Thyroid gland (tissue), 4 donors: ENCODE measurements at places on chromosomes 4 and X.

GRCh38 chrX:147738265-147738664, 173.5 kb upstream of the FMR1 start:
- no peaks in the 10 kb centered on the region for H3K4me1 ChIP-seq
- DNase-seq, result no peak
- no peaks in the 10 kb centered on the region for H3K27me3 ChIP-seq
- H3K36me3 ChIP-seq, result no peaks in the 10 kb centered on the region
- H3K27ac ChIP-seq, result no peak overlapping the region
- H3K4me3 ChIP-seq, result no peak overlapping the region

DNA sequence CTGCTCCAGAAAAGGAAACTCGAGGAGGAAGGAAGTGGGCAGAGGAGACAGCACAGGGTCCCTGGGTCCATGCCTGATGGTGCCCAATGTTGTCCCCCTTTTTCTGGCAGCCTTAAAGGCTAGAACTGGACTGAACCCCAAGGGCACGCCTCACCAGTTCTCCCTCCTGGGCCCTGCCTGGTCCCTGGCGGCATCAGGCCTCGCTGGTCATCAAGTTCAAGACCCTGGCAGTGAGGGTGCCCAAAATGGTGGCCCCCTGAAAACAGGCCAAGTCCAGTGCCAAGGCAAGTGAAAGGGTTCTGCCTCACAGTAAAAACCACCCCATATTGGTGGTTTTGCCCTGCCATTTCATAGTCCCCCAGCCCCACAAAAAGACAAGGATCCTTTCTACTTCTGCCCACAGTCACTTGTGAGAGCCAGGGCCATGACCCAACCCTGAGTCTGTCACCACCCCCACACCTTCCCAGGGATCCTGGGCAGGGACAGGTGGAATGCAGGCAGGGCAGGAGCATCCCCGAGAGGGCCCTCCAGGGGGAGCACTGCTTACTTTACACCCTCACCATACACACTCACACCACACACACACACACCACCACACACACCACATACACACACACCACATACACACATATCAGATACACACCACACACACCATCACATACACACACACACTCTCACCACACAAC, 107.6 kb downstream of the DCTD start:
- H3K4me1 ChIP-seq, result peaks cover 7% of the 10 kb centered on the region
- no peak for DNase-seq
- H3K4me3 ChIP-seq, result no peak overlapping the region
- H3K27ac ChIP-seq, result no peak overlapping the region
- H3K27me3 ChIP-seq, result no peaks in the 10 kb centered on the region

DNA sequence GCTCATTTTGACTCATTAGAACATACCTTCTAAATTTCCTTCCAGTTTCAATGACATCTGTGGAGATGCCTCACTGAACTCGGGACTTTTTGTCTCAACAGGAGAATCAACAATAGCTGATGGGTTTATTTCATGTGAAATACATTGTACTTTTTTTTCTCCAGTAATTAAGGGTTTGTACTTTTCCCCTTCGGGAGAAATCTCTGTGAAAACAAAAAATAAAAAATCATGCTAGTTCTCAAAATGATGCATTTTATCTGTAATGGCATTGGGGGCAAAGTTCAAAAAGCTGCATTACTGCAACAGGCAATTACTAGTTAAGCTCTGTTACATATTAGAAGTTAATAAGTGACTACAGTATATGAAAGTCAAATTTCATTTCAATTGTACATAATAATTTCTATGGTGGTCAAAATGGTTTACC, 167.3 kb upstream of the SH3RF1 start:
- H3K36me3 ChIP-seq, result no peaks in the 10 kb centered on the region
- H3K4me1 ChIP-seq, result peaks cover 19% of the 10 kb centered on the region
- no peak overlapping the region for H3K4me3 ChIP-seq

GRCh38 chr4:1795299-1796195, 2.5 kb downstream of the FGFR3 start:
- peaks cover 22% of the 10 kb centered on the region for H3K4me1 ChIP-seq
- no peak overlapping the region for H3K27ac ChIP-seq
- DNase-seq, result no peak
- peak overlapping the region; percentile 47 for H3K4me3 ChIP-seq

- no peaks in the 10 kb centered on the region for H3K27me3 ChIP-seq
- no peak overlapping the region for H3K27ac ChIP-seq
- no peaks in the 10 kb centered on the region for H3K36me3 ChIP-seq
- H3K4me3 ChIP-seq, result no peak overlapping the region
- no peaks in the 10 kb centered on the region for H3K4me1 ChIP-seq
Measured at GRCh38 chrX:13323241-13323640, 3.4 kb upstream of the ATXN3L start.

- no peak for DNase-seq
- H3K27ac ChIP-seq, result no peak overlapping the region
- H3K27me3 ChIP-seq, result no peaks in the 10 kb centered on the region
- H3K4me1 ChIP-seq, result no peaks in the 10 kb centered on the region
- H3K4me3 ChIP-seq, result no peak overlapping the region
- peaks cover 74% of the 10 kb centered on the region for H3K36me3 ChIP-seq
Measured at GRCh38 chr4:3215256-3215655, 33.7 kb upstream of the MSANTD1 start.

DNA sequence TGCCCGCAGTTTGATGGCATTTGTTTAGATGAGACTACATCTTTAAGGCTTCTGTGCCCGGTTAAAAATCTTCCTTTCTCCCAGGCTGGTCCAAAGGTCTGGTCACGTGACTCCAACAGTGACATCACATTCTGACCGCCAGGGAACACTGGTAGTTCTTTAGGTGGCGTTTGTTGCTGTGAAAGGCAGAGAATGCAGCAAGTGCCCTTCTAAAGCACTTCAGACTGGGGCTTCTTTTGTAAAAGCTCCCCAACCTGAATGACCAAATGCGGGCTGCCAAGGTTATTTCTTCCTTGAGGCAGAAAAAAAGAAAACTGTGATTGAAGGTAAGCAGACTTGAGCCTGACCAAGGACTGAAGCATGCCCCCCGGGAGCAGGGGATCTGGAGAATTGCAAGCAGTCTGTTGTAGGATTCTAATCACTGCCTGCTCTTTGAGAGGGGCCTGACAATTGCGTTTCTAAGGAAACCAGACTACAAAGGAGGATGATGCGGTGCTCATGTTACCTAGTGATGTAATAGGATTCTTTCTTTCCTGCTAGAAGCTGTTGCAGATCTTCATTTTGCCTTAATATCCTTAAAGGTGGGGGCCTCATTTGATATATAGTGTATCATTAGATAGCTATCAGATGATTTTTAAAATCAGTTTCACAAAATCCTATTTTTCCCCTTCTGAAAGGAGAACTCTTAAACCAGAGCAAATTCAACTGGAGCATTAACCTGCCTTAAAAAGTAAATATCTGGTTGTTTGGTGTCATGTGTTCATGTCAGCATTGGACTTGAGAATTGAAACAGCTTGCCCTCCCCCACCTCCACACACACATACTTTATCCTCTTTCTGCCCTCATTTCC, 133.1 kb downstream of the AKAP4 start:
- DNase-seq, result peak; percentile 72
- no peaks in the 10 kb centered on the region for H3K27me3 ChIP-seq
- H3K27ac ChIP-seq, result no peak overlapping the region
- H3K4me1 ChIP-seq, result no peaks in the 10 kb centered on the region
- H3K36me3 ChIP-seq, result no peaks in the 10 kb centered on the region

DNA sequence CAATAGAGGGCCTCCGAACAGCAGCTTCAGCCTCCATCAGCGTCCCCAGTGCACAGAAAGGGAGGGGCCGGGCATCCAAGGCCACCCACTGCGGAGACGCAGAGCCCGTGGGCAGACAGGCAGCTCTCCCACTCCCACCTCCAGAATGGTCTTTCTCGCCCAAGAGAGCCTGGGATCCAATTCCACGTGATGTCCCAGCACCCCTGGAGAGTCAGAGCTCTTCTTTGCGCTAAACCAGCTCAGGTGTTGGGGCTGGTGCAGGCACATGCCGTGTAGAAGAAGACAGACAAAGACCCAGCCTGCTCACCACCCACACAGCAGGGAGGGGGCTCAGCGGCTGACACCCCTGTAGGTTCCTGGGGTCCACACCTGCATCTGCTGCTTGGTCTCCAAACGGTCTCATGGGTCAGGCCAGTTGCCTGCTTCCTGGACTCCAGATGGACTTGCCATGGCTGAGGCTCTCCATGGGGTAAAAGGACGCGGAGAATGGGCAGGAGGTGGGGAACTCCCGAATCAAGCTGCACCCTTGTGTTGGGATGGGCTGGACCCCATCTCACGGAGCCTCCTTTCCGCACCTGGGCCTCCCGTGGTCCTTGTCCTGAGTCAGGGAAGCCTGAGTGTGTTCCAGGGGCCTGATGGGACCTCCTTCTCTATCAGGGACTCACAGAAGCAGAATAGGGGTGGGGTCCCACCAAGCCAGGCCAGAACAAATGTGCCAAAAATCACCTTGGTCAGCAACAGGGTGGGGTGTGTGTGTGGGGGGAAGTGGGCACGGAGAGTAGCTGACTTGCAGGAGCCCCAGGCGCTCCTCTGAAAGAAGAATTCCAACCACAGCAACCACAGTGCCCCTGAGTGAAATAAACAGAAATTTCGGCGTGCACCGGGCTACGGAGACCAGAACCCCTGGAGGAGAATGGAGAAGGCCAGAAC, 11.6 kb upstream of the ASMTL start:
- no peak for DNase-seq
- no peaks in the 10 kb centered on the region for H3K36me3 ChIP-seq
- no peak overlapping the region for H3K27ac ChIP-seq
- no peak overlapping the region for H3K4me3 ChIP-seq
- no peaks in the 10 kb centered on the region for H3K4me1 ChIP-seq
- peaks cover 4% of the 10 kb centered on the region for H3K27me3 ChIP-seq
